Stimulated activated CD8-positive, alpha-beta memory T cell treated with anti-CD3 and anti-CD28 coated beads, Interleukin-2, amount 100 ng/mL, for 48 hours (primary cell): ENCODE measurements at places on chromosomes 7 and 10.

GRCh38 chr7:137992550-137993394 is 9.1 kb downstream of the CREB3L2 start:
- no peak for DNase-seq

GRCh38 chr7:69738396-69738951 is 140.2 kb downstream of the AUTS2 start:
- DNase-seq, result no peak

DNA sequence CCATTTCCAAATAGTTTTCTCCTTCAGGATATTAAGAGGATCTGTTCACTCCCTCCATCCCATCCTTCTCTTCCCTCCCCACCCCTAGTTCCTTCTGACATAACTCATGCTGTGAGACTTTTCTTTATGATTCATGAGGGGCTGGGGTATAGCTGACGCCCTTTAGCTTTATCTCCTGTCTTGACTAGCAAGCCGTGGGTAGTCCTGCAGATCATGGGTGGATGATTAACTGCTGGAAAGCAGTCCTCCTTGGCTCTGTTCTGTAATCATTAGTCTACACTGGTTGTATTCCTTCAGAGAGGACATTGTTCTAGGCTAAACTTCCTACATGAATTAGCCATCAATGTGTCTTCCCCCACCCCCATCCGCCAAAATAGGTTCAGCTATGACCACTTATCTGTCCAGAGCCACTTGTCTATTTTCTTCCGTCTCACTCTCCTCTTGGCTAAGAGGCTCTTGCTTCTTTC is 135.4 kb downstream of the LRRC4 start:
- no peak for DNase-seq

DNA sequence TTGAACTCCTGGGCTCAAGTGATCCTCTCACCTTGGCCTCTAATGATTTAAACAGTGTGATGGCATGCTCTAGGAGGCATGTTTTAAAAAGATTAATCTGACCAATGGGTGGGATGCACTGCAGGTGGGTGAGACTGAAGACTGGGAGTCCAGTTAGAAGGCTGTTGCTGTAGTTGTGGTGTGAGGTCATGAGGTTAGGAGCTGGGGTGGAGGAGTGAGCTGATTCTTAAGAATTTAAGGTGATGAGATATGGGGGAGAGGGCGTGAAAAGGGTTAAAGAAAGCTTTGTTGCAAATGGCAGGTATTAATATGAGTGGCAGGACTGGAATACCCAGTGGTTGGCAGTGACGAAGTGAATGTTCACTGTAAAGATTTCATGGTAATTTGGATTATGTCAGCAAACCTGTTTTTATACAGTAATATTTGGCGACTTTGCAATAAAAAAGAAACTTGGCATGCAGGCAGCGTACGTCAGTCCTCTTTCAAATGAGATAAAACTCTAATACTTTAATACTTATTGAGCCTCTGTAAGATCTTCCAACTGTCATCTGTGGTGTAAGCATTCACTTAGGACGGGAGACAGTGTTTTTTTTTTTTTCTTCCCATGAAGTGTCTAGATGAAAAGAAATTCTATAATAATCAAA is 72.8 kb upstream of the MTPN start:
- DNase-seq, result no peak

DNA sequence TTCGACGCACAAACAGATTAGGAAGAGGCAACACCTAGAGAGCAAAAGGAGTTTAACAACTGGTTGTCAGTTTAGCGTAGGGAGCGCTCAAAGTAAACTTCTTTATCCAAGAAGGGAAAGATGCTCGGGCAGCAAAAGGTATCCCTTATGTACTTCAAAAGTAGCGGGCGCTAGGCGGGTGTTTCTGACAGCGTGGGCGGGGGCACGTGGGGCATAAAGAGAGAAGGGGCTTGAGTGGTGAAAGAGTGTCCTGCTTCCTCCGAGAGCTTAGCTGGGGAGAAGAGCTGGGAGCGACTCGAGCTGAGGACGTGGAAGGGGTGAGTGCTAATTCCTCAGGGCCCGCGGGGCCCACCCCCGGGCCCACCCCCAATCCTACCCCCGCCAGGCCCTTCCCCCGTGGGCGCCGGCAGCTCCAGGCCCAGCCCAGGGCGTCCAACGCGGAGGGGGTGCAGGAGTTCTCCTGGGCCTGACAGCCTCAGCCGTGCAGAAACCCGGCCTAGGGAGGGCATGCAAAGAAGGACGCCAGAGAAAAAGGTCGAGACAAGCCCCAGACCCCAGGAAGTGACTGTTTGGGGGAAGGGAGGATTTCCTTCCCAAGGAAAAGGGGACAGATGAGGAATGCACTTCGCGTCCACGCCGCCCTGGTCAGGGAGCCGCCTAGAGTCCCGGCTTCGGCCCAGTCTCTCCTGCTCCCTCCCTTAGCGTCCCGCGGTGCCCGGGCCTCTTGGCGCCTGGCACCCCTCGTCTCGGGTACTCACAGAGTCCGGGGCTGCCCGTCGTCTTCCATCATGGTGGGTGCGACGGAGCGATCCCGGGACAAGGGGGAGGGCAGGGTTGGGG is 868 bp downstream of the TIAL1 start:
- DNase-seq, result peak; percentile 58

- no peak for DNase-seq
These were observed 346 bp downstream of the TMEM270 start for GRCh38 chr7:73861305-73861704.

GRCh38 chr10:85420501-85421191 is 945.9 kb downstream of the GRID1 start:
- no peak for DNase-seq

GRCh38 chr7:31811650-31812461 is 124.8 kb downstream of the PPP1R17 start:
- DNase-seq, result no peak

- DNase-seq, result no peak
These were observed 182.2 kb upstream of the GNAI1 start for GRCh38 chr7:79952399-79952798.

DNA sequence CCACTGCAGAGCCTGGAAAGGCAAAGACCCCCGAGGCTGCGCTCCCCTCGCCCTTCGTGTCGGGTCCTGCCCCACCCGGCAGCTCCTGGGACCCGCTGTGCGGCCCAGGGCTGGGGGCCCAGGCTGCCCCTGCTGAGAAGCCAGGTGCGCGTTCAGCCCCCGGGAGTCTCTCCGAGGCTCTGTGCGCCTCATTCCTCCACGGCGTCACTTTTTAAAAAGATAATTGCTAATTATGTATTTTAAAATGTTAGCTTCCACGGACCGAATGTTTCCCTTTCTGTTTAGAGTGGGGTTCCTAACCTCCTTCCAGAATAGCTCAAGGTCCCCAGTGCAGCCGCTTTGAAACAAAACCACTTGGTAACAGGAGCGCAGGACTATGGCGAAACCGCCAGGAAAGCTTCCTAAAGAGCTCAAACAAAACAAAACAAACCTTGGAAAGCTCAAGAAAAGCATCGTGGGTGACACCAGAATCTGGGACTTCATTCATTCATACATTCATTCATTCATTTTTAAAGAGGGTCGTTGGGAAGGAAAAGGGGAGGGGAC is 45.6 kb downstream of the PDIA4 start:
- DNase-seq, result no peak

DNA sequence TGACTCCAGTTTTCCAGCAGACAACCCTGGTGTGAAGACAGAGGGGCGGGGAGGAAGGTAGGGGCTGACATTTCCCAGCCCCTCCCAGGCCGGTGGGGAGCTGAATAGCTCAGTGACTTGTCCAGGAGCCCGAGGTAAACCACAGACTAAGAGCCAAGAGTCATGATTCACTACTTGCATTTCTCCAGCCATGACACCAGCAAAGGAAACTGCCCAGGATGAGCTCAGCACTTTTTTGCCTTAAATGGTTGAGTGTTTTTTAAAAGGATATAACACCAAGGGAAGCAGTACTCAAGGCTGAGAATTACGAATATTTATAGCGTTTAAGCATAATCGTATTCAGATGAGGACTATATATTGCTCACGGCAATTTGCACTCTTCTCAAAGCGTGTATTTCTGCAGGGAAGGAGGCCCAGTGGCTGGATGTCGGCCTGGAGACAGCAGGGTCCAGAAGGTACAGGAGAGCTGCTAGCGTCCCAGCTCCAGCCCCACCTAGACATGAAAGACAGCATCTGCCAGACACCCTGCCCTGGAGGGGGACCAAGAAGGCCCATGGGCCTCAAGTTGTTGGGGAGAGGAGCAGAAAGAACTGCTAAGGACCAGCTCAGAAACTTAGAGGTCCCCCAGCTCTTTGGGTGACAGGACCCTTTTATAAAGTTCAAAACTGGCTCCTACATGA is 141.4 kb downstream of the GRID1 start:
- DNase-seq, result no peak

GRCh38 chr7:109996927-109997326 is 1094.0 kb upstream of the LRRN3 start:
- no peak for DNase-seq

GRCh38 chr7:107123392-107123791 is 45.4 kb upstream of the HBP1 start:
- no peak for DNase-seq

DNA sequence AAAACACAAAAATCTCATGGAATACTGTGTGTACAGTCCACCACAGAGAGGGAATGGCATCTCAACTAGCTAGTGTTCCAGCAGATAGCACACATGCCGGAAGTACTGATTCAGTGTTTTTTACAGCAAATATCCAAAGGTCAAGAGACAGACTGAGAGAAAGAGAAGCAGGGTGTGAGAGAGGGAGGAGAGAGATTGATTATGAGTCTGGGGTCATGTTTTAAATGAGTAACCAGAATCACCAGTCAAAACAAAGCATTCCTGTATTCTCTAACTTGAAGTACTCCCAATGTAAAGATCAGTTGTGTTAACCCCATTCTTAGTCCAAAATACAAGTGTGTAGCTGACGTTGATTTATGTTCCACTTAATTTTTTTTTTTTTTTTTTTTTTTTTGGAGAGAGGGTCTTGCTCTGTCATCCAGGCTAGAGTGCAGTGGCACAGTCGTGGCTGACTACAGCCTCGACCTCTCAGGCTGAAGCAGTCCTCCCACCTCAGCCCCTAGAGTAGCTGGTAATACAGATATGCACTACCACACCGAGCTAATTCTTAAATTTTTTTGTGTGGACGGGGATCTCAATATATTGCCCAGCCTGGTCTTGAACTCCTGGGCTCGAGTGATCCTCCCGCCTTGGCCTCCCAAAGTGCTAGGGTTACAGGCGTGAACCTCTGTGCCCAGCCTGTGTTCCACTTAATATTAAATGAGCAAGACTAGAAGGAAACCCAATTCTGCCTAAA is 114.2 kb downstream of the TAF3 start:
- no peak for DNase-seq

DNA sequence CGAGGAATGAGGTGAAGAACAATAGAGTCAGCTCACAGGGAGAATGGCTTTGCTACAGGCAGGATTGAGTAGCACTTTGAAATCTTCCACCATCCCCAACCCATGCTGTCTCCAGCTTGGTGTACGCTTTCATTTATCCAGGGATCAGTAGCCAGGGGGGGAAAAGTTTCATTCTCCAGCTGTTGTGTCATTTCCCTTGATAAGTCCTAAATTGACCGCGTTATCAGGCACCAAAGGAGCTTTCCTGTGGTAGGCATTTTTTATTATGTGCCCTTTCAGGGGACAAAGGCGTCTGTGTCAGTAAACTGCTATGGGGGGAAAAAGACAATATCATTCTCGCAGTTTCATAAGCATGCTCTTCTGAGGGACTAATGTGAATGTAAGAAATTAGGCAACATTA is 106.6 kb upstream of the YAE1 start:
- DNase-seq, result no peak

- DNase-seq, result no peak
These were observed 31.6 kb downstream of the TRIM8 start for GRCh38 chr10:102675666-102676533.

GRCh38 chr7:99839287-99840021 is 11.6 kb downstream of the CYP3A43 start:
- no peak for DNase-seq

DNA sequence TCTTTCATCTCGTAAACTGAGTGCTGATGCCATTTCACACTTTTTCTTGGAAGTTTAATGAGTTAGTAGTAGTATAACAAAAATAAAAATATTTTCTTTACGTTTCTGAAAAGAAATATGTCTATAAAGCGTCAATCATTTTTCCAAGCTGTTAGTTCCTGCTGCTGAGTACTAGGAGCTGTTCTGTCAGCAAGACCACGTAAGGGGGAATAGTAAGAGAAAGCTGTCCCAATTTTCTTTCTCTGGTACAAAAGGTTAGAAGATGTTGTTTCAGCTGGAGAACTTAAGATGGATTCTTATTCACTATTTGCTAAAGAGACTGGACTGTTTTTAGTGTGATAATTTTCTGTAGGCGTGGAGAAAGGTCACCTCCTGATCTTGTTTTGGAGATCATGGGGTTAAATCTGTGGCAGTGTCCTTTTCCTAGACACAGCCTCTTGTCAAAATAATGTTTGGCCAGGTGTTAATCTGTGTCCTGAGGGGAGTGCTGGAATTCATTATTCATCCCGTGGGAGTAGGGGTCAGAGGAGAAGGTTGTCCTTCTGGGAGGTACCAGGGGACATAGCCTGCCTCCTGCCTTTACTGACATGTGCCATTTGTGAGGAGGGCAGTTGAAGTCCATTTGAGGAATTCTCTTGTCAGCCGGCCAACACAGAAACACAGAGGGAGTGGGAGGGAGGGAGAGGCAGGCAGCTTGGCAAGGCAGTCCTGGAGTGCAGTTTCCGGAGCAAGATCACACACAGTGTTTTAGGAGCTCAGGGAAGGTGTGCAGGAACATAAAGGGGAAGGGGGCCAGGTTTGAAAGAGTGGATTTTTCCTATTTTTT is 368.7 kb downstream of the AUTS2 start:
- DNase-seq, result no peak

DNA sequence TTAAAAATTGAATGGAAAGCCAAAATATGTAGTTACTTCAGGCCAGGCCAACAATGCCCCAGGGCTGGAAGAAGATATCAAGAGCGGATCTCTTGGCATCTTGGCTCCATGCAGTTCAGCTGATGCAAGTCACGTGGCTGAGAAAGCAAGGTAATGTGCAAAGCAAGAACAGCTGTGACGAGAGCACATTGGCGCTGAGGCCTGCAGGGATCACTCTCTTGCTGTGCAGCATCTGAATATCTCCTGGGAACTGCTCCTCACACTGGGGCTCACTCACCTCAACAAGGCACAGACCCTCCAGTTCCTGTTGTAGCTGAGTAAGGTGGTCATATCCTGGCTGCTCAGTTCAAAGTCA is 14.0 kb downstream of the AKR1B1 start:
- no peak for DNase-seq

DNA sequence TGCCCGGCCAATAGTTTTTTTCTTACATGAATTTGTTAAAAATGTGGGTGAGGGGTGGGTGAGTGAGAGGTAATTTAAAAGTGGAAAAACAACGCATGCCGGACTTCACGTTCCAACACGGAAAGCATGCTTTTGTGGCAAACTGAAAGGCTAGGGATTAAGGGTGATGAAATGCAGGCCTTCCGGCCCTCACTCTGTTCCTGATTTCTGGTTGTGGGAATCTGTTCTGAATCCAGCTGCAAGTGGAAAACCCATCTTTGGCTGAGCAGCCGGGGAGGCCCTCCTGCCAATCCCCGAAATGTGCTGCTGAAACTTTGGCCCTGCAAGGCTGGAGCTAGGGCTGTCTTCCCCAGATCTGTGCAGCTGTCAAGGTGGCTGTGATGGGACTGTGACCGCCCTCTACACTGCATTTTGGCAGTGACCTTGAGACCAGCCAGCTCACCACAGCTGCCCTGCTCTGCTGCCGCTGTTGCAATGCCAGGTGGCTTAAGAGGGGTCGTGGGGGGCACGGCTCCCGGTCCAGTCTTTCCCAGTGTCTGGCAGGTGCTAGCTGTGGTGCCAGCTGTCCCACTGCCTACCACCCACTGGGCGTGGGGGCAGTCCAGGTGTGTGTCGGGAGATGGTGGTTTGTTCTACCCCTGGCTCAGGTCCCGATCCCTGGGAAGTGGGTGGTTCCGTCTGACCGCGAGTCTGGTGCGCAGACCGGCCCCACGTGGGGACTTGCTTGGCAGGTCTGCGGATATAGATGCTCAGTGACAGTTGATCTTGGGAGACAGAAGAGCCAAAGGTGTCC is 39.0 kb downstream of the TET1 start:
- no peak for DNase-seq
